ENCODE measurements at places on chromosomes 4 and X. TPM values are rescaled to one million over a fixed set of nuclear protein-coding genes. Genes with fewer than 3 reads are reported as not detected.
A peak's percentile ranks its signal among the peaks of the same experiment; 100 is the strongest.

SPP1 gene
- total RNA-seq, result not detected

ENAM gene
- not detected for total RNA-seq

GLRB gene
- not detected for total RNA-seq

PDE6B gene
- 13.9 TPM for total RNA-seq

SSX4 gene
- not detected for total RNA-seq

AMER1 gene
- 3.4 TPM for total RNA-seq

PRR32 gene
- not detected for total RNA-seq

SHISA3 gene
- total RNA-seq, result not detected

- H3K4me1 ChIP-seq, result peaks cover 36% of the 10 kb centered on the region
- no peak overlapping the region for H3K4me3 ChIP-seq
- peaks cover 37% of the 10 kb centered on the region for H3K36me3 ChIP-seq
- no peak overlapping the region for H3K27ac ChIP-seq
These were observed 43.3 kb downstream of the CAMK2D start for GRCh38 chr4:113718252-113718651.

DNA sequence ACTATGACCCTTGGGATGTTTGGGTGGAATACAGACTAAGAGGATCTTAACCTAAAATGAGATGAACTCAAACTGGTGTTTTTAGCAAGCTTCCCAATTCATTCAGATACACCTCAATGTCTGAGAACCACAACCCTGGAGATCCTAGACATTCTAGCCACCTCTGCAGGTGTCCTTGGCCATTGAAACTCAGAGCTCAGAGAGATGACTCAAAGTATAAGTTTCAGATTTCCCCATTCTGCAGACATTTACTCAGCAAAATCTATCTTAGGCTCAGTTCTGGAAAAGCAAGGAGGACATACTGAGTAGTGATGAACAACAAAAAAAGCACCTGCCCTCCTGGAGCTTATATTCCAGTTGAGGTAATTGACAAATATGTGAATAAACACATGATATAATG, 47.8 kb downstream of the COMMD8 start:
- DNase-seq, result no peak
- no peaks in the 10 kb centered on the region for H3K4me1 ChIP-seq
- no peaks in the 10 kb centered on the region for H3K27me3 ChIP-seq
- H3K36me3 ChIP-seq, result no peaks in the 10 kb centered on the region
- no peak overlapping the region for H3K27ac ChIP-seq

DNA sequence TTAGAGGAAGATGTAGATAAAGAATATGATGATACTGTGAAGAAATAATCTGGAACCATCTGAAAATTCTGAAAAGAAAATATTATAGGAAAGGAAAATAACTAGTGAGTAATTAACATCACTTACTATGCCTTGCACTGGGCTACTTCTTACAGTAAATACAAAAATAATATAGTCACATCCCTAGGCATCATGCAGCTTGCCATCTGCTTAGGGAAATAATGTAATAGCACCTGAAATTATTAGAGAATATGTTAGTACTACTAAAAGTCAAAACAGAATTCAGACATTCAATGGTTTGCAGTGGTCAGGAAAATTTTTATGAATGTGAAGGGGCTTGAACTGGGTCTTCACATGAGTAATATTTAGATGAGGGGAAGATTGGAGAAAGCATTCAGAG, 272.2 kb upstream of the EMCN start:
- peaks cover 1% of the 10 kb centered on the region for H3K27me3 ChIP-seq
- H3K27ac ChIP-seq, result no peak overlapping the region
- no peaks in the 10 kb centered on the region for H3K4me1 ChIP-seq
- no peak overlapping the region for H3K4me3 ChIP-seq

GRCh38 chr4:17168571-17168970, 270.1 kb upstream of the LDB2 start:
- no peak overlapping the region for H3K4me3 ChIP-seq
- peaks cover 11% of the 10 kb centered on the region for H3K27me3 ChIP-seq

DNA sequence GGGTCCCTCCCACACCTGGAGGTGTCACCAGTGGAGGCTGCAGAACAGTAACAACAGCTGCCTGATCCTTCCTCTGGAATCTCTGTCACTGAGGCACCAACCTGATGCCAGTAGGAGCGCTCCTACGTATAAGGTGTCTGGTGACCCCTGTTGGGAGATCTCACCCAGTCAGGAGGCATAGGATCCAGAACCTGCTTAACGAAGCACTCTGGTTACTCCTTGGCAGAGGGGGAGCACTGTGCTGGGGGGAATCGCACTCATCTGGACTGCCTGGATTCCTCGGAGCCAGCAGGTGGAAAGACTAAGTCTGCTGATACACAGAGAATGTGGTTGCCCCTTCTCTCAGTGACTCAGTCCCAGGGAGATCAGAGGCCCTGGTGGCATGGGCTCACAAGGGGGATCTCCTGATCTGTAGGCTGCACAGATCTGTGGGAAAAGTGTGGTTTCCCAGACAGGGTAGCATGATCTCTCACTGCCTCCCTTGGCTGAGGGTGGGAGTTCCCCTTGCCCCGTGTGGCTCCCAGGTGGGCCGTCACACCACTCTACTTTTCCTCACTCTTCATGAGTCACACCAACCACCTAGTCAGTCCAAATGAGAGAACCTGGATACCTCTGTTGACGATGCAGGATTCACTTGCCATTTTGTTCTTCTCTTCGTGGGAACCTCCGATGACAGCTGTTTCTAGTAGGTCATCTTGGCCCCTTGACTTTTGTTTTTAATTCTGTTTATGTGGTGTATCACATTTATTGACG, 305.9 kb downstream of the IDS start:
- peak overlapping the region; percentile 57 for H3K27ac ChIP-seq
- H3K4me1 ChIP-seq, result peaks cover 13% of the 10 kb centered on the region
- peaks cover 5% of the 10 kb centered on the region for H3K27me3 ChIP-seq
- no peaks in the 10 kb centered on the region for H3K36me3 ChIP-seq
- DNase-seq, result peak; percentile 62

GRCh38 chr4:44652002-44652401, 577 bp upstream of the YIPF7 start:
- H3K4me3 ChIP-seq, result no peak overlapping the region
- H3K27ac ChIP-seq, result no peak overlapping the region
- DNase-seq, result no peak
- H3K4me1 ChIP-seq, result no peaks in the 10 kb centered on the region
- H3K36me3 ChIP-seq, result no peaks in the 10 kb centered on the region

DNA sequence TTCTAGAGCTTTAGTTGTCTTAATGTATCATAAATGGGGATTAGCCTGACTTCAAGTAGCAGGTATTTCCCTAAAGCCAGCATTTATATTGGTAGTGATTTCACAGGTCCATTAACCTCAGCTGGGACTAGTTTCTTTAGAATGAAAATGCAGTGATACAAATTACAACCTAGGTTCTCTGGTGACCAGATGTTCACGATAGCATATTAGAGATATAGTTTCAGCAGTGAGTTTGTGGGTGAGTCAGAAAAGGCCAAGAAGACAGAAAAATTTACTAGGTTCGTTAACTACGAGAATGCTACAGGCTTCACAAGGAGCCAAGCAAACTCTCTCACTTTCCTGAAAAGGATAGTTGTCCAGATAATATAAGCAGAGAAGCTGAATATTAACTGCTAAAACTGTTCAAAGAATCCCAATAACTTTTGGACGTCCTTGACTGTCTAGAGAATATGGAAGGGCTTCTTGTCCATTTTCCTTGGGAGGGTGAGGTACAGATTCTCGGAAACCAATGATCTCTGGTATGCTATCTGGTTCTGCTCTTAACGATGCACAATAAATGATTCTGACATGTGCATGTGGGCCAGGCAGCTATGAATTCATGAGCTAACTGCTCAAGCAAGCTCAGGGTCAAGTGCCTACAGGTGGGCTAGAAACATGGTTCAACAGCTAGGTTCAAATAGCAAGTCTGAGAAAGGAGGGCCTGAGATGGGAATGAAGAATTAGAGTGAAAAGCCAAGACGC, 6.0 kb upstream of the SPCS3 start:
- no peak overlapping the region for H3K27ac ChIP-seq
- no peak overlapping the region for H3K4me3 ChIP-seq
- H3K36me3 ChIP-seq, result no peaks in the 10 kb centered on the region
- no peak for DNase-seq

GRCh38 chr4:133623847-133624246, 474.8 kb downstream of the PCDH10 start:
- DNase-seq, result no peak
- no peaks in the 10 kb centered on the region for H3K27me3 ChIP-seq
- H3K27ac ChIP-seq, result no peak overlapping the region
- H3K4me1 ChIP-seq, result no peaks in the 10 kb centered on the region

DNA sequence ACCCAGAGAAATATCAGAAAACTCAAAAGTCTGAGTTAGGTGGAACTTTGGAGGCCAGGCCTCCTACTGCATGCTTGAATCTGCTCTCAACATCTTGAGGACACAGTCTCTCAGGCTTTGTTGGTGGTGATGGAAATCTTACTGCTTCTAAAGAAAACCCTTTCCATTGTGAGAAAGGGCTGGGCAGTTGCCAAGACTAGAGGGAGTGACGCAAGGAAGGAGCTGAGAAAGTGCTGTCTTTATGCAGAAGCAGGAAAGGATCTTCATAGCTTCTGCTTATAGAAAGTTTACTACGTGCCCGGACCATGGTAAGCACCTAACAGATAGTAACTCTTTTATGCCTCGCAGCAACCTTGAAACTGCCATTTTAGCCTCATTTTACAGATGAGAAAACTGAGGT, 2.4 kb upstream of the CRMP1 start:
- H3K4me3 ChIP-seq, result no peak overlapping the region
- peaks cover 2% of the 10 kb centered on the region for H3K4me1 ChIP-seq
- peaks cover 35% of the 10 kb centered on the region for H3K27me3 ChIP-seq
- DNase-seq, result no peak
- H3K27ac ChIP-seq, result no peak overlapping the region

GRCh38 chr4:83369831-83370639, 35.4 kb upstream of the HPSE start:
- no peaks in the 10 kb centered on the region for H3K36me3 ChIP-seq
- H3K4me3 ChIP-seq, result no peak overlapping the region
- peaks cover 7% of the 10 kb centered on the region for H3K4me1 ChIP-seq
- no peak overlapping the region for H3K27ac ChIP-seq

DNA sequence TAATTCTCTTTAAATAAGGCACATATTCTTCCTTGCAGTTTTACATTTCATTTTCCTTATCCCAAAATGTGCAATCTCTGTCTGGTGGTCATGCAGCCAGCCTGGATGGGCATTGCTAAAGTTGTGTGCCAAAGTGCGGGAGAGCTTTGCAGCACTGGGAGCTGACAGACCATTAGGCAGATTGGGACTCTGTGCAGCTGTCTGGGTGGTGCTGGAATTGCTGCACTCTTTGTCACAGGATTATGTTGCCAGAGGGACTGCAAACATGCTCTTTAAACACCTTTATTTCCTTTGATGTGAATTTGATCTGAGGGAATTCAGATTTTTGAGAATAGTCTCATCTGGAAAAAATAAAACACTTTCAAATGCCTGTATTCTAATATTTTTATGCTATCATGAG, 956.2 kb upstream of the DIAPH2 start:
- H3K27me3 ChIP-seq, result no peaks in the 10 kb centered on the region
- no peak overlapping the region for H3K4me3 ChIP-seq
- no peaks in the 10 kb centered on the region for H3K4me1 ChIP-seq
- DNase-seq, result no peak

DNA sequence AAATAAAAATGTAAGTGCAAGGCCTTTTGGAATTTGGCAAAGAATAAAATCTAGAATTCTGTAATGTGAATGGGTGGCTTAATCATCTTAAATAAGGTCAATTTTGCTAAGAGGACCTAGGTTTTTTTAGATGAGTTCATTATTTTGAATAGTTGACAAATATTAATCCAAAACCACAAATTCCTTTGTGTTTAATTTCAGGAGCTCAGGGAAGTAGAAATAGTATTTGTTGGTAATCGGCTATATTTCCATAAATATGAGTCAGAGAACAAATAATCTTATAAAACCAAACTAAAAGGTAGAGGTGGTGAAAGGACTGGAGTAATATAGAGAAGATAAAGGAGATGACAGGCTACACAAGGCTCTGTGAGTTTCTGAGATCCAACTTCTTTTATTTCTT, 190.4 kb upstream of the TLL1 start:
- H3K27ac ChIP-seq, result no peak overlapping the region
- no peaks in the 10 kb centered on the region for H3K27me3 ChIP-seq
- no peak overlapping the region for H3K4me3 ChIP-seq
- H3K4me1 ChIP-seq, result no peaks in the 10 kb centered on the region
- H3K36me3 ChIP-seq, result no peaks in the 10 kb centered on the region

DNA sequence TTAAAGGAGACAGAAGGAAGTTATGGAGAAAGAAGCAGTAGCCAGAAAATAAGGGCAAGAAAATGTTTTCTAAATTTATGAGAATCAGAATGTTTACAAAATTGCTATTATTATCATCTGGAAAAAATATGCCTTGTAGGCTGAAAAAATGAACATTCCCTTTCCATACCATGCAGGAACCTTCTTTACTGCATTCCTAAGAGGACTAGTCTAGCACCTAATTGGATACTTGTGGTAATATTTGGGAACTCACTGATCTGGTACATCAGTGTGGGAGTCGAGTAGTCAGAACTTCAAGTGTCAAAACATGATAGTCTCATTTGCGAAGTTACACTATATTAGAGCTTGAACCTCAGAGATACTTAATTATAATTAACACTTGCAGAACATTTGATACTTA, 51.9 kb downstream of the TET2 start:
- no peaks in the 10 kb centered on the region for H3K27me3 ChIP-seq
- H3K4me1 ChIP-seq, result peaks cover 44% of the 10 kb centered on the region
- H3K4me3 ChIP-seq, result no peak overlapping the region
- no peak for DNase-seq
- peaks cover 40% of the 10 kb centered on the region for H3K36me3 ChIP-seq
- no peak overlapping the region for H3K27ac ChIP-seq

Measured in activated CD8-positive, alpha-beta T cell treated with anti-CD3 and anti-CD28 coated beads for 36 hours (primary cell).